ENCODE measurements at places on chromosomes 13 and 19. TPM values are rescaled to one million over a fixed set of nuclear protein-coding genes. Genes with fewer than 3 reads are reported as not detected.

The STOML3 gene
- total RNA-seq = not detected

DNA sequence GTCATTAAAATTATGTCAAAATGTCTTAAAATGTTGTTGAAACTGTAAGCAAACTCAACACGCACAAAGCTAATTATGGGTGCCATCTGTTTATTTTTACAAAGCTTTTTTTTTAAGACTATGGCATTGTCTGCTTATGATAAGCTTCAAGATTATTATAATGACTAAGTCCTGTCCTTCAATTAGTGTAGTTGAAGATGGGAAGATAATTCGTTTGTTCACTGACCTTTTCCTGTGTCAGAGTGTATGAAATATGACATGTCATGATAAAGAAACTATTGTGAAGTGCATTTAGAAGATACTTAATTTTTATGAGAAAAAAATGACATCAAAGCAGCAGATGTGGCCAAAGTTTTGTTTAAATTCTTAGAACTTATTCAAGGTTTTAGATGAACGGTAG, 211.3 kb downstream of the PCCA start:
- no peak for DNase-seq

DNA sequence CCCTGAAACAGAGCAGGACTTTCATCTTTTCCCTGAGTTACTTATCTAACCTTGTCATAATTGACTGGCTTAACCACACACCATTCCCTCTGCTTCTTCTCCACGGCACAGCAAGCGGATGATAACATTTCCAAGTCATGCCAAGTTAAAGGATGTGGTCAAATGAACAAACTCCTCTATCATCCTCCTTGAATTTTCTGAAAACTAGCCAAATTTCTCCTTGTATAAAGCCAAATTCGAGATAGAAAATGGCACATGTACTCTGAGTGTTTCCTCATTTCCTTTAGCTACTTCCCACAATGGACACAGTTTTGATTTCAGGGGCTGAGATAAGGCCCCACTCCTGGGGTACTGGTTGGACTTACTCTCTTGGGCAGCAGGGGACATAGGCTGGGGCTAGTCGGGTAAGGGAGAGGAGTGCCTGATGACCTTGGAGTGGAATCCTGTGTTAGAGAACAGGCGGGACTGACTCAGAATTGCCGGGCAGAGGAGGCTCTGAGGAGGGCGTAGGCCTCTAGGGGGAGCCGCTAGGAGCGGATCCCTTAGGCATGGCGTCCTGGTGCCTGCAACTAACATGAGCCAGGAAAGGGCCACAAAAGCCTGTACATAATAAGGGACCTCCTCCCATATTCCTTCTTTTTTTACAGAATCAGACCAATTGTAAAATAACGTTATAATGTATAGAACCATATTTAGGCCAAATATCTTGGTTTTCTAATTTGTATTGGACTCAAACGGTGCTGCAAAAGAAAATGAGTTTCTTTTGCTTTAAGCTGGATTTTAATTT, 20.3 kb upstream of the TMTC4 start:
- peak; percentile 34 for DNase-seq

GRCh38 chr19:3471954-3472655, 8.2 kb downstream of the SMIM24 start:
- DNase-seq = peak; percentile 40

- DNase-seq = no peak
Observed at GRCh38 chr13:43515531-43515930, 271.2 kb downstream of the ENOX1 start.

- no peak for DNase-seq
Observed at GRCh38 chr13:74230984-74231501, 96.8 kb upstream of the KLF12 start.

GRCh38 chr13:26015271-26016125, 36.3 kb downstream of the SHISA2 start:
- DNase-seq = peak; percentile 77

GRCh38 chr13:103130681-103131210, 64.5 kb upstream of the SLC10A2 start:
- peak; percentile 24 for DNase-seq
